IMR-90 (cell line): ENCODE measurements at places on chromosomes 5 and 9. TPM values are rescaled to one million over a fixed set of nuclear protein-coding genes. Genes with fewer than 3 reads are reported as not detected.

FSTL4 gene
- 0.18 TPM in 1 of 2 replicates, not detected in the other for total RNA-seq

GRCh38 chr9:126395439-126396212, 69.0 kb downstream of the MVB12B start:
- peak; percentile 82 for DNase-seq

SPOUT1 gene
- total RNA-seq: 15.8 and 17.9 TPM in 2 replicates

DNA sequence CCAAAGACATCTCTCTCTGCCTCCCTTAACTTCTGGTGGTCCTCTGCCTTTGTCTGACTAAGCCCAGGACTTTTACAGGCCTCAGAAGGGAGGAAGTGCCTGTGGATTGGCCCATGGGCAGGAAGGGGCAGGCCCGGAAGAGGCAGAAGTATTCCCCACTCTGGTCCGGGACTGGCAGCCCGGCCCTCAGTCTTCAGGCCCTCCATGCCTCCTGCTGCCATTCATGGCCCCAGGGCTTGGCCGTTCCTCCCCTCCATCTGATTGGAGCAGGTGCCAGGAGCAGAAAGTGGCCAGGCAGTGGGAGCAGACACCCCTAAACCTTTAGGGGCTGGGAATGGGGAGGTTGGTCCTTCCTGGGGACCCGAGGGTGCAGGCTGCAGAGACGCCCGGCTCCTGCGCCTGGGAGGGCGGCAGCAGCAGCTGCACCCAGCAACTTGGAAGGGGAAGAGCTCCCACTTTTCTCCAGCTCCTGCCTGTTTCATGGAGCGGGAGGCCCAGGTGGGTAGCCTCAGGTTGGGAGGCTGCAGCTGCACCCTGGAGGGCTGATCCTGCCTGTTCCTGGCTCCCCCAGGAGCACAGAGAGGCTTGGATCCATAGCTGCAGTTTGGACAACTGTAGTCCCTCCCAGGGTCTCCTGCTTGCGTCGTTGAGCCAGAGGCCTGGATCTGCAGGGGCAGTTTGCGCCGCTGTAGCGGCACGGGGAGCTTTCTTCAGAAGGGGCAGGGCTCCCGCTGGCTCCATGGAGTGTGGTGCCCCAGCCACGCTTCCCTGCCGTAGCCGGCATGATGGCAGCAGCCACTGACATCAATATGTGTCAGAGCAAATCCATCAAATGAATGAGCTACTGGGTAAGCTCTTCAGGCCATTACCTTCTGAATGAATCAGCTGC, 661.5 kb upstream of the NUDT12 start:
- no peak for DNase-seq

GRCh38 chr5:149389552-149390495, 10.7 kb upstream of the IL17B start:
- DNase-seq: no peak

DNA sequence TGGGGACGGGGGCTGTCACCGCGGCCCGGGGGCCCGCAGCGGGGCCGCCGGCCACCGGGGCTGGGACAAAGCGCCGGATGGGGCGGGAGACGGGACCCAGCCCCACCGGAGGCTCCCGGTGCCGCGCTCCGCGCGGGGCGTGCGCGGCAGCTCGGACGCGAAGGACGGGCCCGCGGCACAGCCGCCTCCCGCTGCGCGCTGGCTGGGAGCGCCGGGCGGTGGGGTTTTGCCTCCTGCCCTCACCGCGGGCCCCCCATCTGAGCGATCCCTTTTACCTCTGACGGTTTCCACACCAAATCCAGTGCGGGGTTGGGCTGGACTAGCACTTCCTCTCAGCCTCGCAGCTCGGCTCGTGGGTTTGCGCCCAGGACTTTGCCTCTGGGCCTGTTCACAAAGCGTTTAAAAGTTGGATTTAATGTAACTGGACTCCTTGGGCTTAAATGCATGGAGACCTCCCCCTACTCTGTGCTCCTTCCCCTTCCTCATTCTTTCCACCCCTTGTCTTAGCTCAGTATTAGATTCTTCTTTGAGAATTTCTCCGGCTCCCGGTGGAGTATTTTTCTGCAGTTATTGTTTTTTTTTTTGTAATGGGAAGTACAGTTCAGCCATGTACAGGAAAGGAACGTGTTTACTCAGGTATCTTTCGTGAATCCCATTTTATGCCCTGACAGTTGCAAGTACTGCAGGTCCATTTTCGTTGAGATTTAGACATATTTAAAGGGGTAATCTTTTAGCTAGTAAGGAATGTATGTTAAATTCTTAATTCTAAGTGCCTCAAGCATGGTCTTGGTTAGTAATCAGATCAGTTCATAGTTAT, 691 bp downstream of the FCHO2 start:
- peak; percentile 56 for DNase-seq

- DNase-seq: no peak
Measured at GRCh38 chr9:132969783-132970182, 8.7 kb upstream of the GFI1B start.
